Upper lobe of right lung (tissue), 1 donor: ENCODE measurements at places on chromosomes 5 and 9. TPM values are rescaled to one million over a fixed set of nuclear protein-coding genes. Genes with fewer than 3 reads are reported as not detected.

PCDHB7 gene
- 2.8 TPM for total RNA-seq

SLC46A2 gene
- total RNA-seq = 17.0 TPM

DNA sequence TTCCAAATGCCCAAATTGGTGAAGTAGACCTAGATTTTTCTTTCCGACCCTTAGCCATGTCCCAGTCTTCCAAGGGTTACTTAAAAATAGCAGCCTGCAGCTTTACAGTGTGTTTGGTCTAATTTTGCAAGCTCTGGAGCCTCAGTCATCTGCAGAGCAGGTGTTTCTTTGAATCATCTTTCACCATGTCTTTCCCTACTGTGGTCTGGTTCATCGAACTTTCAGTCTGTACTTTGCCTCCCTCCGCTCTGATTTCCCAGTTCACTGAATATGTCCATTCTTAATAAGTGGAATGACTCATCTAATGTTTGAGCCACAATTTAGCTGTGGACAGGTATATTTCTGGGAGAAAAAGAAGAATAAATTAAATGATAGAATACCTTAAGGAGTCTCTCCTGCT, 1060.7 kb downstream of the EFNA5 start:
- DNase-seq = no peak

GRCh38 chr5:145854651-145855258, 18.1 kb downstream of the GRXCR2 start:
- no peak for DNase-seq

- DNase-seq = no peak
Measured at GRCh38 chr5:139181835-139182452, 16.2 kb downstream of the SIL1 start.

- DNase-seq = no peak
Measured at GRCh38 chr9:87307848-87308247, 189.8 kb upstream of the DAPK1 start.

DNA sequence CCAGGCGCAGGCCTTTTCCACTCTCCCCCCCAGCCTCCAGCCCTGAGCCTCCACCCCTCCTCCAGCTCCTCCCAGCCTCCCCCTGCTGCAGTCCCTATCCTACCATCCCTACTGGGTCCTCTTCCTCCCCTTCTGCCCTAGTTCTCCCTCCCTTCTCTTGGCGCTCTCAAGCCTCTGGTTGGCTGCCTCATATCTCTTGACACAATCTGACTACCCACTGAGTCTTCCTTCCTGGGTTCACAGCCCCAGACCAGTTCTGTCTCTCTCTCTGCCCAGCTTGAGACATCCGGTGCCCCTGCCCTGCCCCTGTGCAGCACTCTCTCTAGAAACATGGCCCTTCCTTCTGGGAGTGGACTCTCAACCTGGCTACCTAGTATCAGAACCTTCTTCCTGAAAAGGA, 76.2 kb downstream of the TSPAN17 start:
- DNase-seq = no peak
